Kidney capillary endothelial cell (primary cell): ENCODE measurements at places on chromosomes 11 and 22.
A peak's percentile ranks its signal among the peaks of the same experiment; 100 is the strongest.

GRCh38 chr11:122179961-122180834 is 64.2 kb upstream of the BLID start:
- peak; percentile 57 for DNase-seq

DNA sequence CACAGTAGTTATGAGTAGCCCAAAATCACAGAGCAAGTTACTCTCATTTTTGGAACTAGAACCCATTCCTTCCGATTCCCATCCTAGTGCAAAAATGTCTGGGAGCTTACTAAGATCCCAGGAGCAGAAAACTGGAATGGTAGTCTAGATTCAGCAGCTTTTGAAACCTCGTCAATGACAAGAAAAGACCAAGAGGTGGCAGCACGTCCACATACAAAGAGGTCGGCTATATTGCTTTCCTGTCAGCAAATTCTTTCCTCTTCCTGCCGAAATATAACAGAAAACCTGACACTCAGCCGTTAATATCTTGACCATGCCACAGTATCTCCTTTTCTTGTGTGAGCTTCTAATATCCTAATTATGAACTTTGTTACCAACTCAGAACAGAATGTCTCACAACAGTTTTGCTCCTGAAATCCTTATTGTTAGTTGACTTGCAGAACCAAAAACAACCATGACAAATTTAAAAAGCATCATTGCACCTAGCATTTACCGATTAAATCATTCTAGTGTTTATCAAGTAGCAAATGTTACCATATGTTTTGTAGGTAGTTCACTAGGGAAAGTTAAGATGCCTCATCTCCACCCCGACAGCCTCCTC is 92.8 kb upstream of the OR9G4 start:
- DNase-seq, result peak; percentile 68

DNA sequence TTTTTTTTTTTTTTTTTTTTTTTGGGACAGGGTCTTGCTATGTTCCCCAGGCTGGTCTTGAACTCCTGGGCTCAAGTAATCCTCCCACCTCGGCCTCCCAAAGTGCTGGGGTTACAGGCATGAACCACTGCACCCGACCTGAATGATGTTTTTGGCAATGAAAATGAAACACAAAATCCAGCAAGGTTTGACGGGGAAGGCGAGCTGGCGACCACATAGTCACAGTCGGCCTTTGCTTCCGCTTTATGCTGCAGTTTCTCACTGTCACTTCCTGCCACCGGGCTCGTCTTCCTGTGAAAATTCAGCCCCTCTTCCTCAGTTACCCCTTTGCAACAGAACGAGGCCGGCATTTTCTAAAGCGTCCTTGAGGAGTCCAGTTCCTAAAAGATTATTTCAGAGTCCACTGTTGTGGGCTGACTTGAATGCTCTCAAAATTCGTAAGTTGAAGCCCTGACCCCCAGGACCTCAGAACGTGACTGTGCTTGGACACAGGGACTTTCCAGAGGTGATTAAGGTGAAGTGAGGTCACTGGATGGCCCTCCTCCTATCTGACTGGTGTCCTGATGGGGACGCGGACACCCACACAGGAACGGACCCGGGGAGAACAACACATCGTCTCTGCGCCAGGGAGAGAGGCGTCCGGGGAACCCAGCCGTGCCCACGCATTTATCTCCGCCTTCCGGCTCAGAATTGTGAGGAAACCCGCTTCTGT is 2.9 kb upstream of the BID start:
- DNase-seq, result peak; percentile 80

DNA sequence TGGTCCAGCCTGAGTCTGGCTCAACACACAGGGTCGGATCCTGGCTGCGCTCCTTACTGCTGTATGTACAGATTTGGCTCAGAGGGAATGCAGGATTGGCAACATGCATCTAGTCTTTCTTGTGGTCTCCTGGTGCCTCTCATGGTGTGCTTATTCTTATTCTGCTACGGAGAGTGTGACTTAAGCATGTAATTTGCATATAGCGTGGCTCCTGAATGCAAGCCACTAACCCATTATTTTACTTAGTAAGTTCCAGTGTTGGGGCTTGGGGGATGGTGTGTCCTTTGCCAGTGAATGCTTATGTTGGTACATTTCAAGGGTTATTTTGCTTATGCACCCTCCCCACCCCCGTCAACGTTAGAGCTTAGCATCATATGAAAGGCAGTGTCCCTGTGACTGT is 51.2 kb downstream of the PTPRJ start:
- DNase-seq, result no peak

DNA sequence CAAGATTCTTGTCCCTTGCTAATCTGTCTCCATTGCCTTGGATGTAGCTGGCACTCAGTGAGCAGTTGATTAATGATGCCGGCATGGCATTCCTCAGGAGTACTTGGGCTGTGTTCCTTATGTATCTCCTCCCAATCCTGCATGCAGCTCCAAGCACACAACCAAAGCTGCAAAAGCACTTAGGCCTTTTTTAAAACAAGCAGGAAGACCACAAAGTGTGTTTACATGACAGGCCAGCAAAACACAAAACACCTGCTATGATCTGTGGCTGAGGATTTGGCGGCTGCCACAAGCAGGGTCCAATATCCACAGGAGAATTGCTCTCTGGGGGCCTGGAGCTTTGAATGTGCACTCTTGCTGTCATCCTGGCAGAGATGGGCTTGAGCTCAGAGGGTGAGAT is 8.9 kb downstream of the ABTB2 start:
- no peak for DNase-seq

GRCh38 chr22:33036881-33037280 is 21.3 kb downstream of the SYN3 start:
- DNase-seq, result no peak

DNA sequence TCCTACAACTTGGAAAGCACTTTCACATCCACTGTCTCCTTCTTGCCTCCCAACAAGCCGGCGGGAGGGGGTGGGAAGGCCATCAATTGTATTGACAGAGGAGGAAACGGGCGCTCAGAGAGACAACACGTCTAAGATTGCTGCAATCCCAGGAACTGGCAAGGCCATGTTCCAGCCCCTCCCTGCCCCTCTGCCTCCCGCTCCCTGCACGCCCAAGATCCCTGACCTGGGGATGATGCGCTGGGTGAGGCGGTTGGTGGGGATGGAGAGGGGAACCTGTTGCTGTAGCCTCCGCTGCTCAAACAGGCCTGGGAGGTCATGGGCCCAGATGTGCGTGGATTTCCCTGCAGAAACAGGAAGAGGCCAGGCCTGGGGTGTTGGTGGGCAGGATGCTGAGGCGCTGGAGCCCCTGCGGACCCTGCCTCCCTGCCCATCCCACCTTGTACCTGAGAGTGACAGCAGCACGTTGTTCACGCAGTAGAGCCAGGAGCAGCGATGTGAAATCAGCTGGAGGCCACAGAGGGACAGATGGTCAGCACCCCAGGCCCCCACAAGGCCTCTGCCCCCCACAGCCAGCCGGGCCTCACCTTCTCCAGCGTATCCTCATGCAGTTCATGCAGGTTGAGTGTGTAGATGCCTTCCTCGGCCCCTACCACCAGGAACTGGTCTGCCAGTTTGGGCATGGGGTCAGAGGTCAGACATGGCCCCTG is 6.8 kb downstream of the MAP4K2 start:
- no peak for DNase-seq
